ENCODE measurements at places on chromosomes 4 and X. TPM values are rescaled to one million over a fixed set of nuclear protein-coding genes. Genes with fewer than 3 reads are reported as not detected.

The PGM2 gene
- polyA plus RNA-seq, result 7.5 TPM

GRCh38 chrX:153612413-153612812, 13.5 kb upstream of the CCNQ start:
- no peak for DNase-seq

The PPP2R2C gene
- polyA plus RNA-seq, result 0.13 TPM

The CXCL5 gene
- polyA plus RNA-seq, result not detected

DNA sequence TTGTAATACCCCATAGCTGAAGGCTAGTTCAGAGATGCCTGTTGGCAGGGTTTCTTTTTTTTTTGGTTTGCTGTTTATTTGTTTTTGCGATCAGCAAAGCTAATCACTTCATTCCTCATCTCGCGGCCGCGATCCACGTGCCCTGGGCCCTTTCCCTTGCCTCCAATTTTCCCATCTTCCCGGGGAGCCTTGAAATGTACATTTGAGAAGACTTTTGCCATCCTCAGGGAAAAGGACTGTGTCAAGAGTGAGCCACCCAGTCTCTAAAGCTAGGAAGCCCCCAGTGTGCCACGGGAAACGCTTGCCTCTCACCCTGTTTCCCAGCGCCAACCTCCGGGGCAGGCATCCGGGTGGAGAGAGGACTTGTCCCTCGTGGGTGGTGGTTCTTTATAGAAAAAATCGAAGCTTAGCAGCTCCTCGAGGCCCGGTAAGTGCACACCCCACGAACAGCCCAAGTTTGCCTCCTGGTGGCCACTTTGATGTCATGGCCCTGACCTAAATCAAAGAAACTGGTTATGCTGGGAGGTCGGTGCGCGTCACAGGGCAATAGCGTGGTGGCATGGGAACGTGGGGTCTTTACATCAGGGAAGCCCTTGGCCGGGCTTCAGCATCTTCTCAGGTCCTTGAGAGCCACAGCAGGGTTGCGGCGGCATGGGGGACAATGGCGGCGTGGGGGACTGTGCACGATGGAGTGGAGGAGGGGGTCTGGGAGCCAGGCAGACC, 42.0 kb downstream of the MAP7D3 start:
- no peak for DNase-seq

The SLC9B1 gene
- 1.5 TPM for polyA plus RNA-seq

DNA sequence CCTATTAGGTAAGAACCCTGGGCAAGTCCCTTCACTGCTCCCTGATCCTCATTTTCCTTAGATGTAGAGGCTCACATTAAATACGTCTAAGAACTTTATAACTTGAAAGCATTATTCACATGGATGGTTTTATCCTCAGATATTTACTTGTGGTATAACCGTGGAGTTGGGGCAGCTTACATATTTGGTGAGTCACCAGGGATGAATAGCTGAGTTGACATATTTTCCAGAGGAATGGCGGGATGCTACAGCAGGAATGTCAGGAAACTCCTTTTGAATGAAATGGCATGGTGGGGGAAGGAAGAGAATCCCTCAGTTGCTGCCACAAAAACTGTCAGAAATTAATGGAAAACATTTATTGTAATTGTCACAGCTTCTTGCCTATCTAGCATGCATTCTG, 165.3 kb upstream of the RPS6KA3 start:
- DNase-seq, result no peak

The NUP62CL gene
- polyA plus RNA-seq, result 0.90 TPM
